Activated naive CD8-positive, alpha-beta T cell treated with anti-CD3 and anti-CD28 coated beads, Interleukin-2, amount 50 U/mL, for 24 hours (primary cell): ENCODE measurements at places on chromosomes 3 and 15.

- no peak for DNase-seq
Observed at GRCh38 chr3:194691481-194692283, 6.0 kb downstream of the FAM43A start.

DNA sequence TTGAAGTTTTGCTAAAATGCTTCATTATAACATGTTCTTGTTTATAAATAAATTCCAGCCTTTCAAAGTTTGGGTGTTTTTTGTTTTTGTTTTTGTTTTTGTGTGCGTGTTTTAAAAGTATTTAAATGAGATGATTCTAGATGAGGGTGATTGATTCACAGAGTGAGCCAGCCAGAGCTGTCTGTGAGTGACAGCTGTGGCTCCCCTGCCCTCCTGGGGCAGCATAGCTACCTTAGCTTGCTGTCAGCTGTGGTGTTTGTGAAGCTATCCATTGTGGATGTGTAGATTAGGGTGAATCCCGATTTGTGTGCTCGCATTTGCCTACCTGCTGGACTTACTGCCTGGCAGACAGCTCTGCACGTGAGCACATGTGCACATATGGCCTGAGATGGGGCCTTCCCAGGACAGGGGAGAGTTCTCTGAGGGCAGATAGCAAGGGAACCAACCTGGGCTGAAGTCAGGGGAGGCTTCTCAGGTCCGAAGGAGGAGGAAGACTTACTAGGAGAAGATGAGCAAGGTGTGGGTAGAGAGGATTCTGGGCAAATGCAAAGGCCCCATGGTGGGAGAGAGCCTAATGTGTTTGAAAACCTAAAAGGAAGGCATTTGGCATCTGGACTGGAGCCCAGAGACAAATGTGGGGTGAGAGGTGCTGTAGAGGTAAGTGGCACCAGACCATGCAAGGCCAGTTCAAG, 124.2 kb downstream of the EEFSEC start:
- DNase-seq, result no peak

DNA sequence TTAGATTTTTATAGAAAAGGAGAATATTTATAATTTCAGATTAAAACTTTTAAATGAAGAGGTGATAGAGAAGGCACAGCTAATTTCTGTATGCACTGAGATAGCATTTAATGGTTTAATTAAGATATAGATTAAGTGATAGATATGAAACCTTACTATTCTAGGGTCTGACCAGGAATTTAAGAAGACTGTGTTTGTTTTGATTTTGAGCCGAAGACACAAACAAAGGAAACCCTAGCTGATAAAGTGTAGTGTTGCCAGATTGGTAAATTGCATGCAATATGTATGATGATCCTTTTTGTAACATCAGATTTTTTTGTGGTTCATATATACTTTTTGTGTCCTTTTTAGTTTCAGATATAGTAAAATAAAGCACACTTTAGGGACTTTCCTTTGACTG, 141.8 kb downstream of the ZPLD1 start:
- no peak for DNase-seq

- DNase-seq, result no peak
Observed at GRCh38 chr3:16533928-16534574, 20.6 kb upstream of the RFTN1 start.

DNA sequence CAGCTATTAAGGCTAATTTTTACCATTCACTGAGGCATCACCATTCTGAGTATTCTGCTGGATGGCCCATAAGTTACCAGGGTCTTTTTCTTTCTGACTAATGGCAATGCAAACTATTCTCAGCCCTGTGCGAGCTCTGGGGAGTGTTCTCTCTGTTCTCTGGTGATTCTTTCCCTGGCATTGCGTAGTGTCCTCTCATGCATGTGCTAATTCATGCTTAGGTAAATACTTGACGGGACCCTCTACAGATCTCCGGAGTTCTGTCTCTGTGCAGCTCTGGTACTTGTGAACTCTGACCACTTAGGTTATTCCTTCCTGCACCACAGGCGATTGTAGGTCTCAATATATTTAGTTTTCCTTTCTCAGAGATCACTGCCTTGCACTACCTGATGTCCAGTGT, 34.8 kb downstream of the UBE2E1 start:
- DNase-seq, result no peak

- DNase-seq, result no peak
Observed at GRCh38 chr3:37050282-37050681, 57.0 kb downstream of the MLH1 start.

- DNase-seq, result no peak
Observed at GRCh38 chr15:78197632-78198031, 36.7 kb downstream of the ACSBG1 start.

GRCh38 chr3:104190681-104191080, 1176.0 kb upstream of the ALCAM start:
- DNase-seq, result no peak

- DNase-seq, result no peak
Observed at GRCh38 chr15:52103217-52104207, 9.1 kb downstream of the BCL2L10 start.

- no peak for DNase-seq
Observed at GRCh38 chr3:119288669-119289403, 5.3 kb upstream of the ARHGAP31 start.

GRCh38 chr3:44210967-44211366, 30.7 kb upstream of the TOPAZ1 start:
- DNase-seq, result no peak

DNA sequence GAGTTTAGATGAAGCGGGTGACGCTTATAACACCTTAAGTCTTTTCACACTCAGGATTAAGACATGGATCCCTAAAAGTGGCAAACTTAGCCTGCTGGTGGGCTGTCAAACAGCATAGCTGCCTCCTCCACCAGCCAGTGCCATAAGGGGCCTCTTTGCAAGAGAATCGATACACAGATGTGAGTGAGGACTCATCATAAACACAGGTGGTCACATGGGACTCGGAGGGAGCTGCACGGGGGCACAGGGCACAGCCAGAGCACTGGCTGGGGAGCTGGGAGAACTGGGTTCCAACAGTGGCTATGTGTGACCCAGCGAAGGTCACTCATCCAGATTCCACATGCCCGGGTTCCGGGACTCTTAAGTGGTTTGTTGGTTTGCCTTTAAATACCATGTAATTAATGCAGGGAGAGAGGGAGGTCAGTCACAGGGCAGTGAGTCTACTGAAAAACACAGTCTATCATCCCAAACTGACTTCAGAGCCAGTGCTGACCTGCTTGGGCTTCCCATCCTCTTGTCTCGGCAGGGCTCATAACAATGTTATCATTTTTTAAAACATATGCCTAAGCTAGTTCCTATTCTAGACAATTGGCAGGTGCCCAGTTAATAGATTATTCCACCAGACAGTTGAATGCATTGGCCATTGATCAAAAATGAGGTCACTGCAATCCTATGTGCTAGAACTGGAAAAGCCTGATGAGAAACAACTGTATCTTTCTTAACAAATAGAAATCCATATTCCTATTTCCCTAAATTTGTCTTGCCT, 51.8 kb downstream of the SLC12A8 start:
- DNase-seq, result no peak

- DNase-seq, result no peak
Observed at GRCh38 chr3:197007953-197008352, 21.7 kb downstream of the MELTF start.

GRCh38 chr3:87924485-87924884, 134.3 kb downstream of the CGGBP1 start:
- no peak for DNase-seq
